ENCODE measurements at places on chromosomes 5 and 9.

DNA sequence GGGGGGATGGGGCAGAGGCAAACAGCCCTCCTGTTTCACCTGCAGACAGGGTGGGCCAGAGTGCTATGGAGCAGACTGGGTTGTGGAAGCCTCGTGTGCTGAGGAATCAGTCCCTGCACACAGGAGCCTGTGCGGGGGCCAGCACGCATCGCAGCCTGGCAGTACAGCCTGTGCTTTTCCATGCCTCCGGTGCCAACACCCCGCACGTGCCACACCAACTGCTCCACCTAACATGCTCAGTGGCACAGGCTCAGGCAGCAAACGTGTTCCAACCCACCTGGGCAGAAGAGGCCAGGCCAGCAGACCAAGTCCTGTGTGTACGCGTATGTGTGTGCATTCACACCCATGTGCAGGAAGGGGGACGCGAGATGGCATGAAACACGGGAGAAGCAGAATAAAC is 37.4 kb upstream of the FBXW11 start:
- DNase-seq, result peak; percentile 29

DNA sequence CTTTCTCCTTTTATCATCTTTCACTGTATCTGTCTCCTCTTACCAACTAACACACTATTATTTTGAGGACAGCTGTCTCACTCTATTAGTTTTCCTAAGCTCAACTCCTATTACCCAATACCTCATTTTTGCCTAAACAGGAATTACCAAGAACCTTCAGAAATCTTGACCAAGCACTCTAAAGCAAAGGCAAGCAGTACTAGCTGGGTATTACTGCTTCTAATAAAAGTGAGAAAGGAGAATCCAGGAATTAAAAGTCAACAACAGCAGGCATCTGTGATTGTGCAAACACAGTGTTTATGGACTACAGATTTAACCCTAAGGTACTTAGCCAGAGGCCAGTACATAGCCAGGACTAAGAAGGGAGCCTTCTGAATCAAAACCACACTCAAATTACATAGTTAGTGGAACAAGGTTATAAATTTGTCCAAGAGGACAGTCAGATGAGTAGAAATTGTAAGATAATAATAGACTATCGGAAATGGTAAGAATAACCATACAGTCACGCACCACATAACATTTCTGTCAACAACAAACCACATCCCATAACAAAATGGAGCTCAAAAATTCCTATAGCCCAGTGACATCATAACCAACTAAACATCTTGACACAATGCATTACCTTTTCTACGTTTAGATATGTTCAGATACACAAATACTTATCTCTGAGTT is 8.3 kb downstream of the RFX3 start:
- no peak for DNase-seq

GRCh38 chr5:43039471-43040286 is 440 bp downstream of the ANXA2R start:
- DNase-seq, result peak; percentile 71

DNA sequence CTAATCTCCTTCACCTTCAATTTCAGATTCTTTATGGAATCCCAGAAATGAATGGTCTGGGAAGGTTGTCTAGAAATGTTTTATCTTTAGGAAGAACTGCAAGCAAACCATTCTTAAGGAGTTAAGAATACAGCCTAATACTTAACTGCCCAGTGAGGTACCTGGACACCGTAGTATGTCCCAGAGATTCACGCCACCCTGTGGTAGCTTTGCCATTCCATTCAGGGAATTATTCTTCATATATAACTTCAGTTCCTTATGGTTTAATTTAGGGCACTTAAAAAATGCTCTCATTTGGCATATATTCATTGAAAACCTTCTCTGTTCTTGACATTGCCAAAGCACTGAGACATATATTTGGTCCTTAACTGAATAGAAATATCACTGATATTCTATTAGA is 49.7 kb downstream of the ACTBL2 start:
- DNase-seq, result no peak

DNA sequence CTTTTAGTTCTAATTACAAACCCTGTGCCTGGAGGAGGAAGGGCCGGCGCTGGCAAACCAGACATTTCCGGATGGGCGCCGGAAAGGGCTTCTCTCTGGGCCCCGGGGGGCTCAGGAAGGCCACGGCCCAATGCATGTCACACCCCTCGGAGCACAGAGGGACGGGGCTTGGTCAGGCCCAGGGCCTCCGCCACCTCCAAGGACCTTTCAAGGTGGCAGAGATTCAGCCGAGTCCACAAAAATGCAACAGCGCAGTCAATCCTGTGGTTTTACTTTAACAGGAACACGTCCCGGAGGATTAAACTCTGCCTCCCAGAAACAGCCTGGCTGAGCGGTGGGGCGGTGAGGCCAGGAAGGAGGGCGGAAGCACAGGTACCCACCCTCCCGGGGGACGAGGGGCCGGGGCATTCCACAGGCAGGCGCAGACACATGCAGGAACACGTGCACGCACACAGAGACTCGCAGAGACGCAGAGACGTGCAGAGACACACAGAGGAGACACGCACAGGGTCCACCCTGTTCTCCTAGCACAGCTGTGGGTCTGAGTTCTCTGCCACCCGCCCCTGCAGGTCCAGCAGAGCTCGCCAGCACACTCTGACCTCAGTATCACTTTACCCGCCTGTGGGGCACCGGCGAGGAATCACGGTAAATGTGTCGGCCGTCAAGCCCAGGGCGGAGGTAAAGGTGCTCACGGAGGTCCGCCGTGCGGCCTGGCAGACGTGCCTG is 23.0 kb downstream of the SLC9A3 start:
- no peak for DNase-seq

DNA sequence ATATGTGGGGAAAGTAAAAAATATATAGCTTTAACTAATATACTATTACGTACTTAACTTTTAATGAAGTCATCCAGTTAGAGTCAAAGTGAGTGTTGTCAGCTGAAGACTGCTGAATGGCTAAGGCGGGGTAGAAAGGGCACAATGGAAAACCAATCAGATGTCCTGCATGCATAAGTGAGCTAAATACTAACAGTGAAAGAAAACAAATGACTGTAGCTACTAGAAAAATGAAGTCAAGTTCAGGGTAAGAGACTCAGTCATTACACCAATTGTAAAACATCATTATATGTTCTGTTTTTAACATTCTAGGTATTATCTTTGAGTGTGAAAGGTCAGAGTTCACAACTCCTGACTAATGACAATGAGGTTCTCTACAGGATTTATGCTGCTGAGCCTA is 295.2 kb downstream of the ADGRV1 start:
- no peak for DNase-seq

GRCh38 chr5:171627936-171628632 is 157.5 kb upstream of the SMIM23 start:
- no peak for DNase-seq

DNA sequence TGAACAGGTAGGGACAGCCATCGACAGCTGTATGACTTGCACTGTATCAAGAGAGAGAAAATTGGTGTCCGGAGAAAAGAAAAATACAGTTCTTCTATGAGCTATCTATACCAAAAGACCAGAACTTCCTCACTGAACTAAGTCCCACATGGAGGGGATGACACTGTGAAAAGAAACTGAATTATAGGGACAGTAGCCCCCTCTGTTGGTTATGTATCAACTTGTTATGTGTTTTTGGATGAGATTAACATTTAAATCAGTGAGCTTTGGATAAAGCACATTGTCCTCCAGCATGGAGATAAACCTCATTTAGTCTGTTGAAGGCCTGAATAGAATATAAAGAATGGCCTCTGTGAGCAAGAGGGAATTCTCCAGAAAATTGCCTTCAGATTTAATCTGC is 176.6 kb upstream of the SH3GL2 start:
- DNase-seq, result no peak

- no peak for DNase-seq
Observed at GRCh38 chr5:121378559-121379359, 472.9 kb upstream of the FTMT start.

DNA sequence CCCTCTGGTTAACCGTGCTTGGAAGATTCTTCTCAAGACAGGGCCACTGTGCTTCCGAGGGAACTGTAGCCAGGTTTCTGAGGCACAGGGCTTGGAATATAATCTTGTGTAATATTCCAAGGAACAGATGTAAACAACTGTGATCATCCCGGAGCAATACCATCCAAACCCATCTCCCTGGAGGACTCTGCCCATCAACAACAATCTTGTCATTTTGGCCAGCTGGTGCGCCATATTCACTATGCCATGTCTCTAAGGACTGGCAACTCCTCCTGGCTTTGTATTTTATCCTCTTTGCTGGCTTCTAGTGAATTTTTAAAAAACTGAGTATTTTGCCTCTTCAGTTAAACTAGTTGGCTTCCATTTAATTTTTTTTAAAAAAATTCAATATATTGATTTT is 349.3 kb downstream of the ADAMTS6 start:
- no peak for DNase-seq

DNA sequence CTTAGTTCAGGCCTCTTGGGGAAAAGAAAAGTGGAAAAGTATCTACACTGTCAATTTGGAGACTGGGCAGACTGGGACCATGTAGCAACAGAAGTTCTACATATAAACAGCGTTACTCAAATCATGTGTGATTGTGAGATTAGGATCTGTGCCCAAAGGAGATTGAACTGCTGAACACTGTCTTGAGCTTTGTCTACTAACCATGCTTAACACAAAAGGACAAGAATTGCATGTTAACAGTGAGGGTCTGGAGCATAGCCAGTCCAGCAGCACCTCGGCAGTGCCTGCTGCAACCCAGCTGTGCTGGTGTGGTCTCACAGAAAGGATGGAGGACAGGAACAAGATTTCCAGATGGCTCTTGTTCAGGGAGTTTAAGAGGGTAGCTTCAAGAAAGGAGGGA is 5.7 kb downstream of the PAM start:
- no peak for DNase-seq

DNA sequence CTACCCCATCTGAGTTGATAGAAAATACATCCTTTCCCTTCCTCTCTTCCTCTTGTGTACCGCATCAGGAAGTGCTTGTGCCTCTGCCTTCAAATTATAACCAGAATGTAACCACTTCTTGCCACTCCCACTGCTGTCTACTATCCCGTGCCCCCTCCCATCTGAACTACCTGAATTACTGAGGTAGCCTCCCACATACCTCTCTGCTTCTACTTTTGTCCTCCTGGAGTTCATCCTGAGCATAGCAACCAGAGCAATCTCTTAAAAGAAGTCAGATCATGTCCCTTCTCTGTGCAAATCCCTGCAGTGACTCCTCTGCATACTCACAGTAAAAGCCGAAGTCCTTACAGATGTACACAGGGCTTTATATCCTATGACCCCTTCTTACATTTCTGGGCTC is 23.0 kb downstream of the SV2C start:
- no peak for DNase-seq

DNA sequence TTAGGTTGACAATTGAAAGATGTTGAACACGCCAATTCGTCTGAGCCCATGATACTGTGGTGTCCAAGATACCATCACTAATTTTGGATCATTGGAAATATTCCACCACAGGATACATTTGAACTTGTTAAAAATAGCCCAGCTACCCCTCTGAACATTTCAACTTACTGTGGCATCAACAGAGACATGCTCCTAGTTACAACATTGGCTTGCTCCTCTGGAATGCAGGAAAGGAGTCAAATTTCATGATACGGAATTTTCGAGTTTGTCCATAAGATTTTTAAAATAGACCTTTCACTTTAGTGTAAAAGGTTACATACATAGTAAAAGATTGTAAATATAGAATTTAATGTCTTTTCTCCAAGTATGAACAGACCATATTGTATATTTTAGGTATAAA is 12.8 kb downstream of the SEMA5A start:
- no peak for DNase-seq

GRCh38 chr5:84197538-84197937 is 187.1 kb downstream of the EDIL3 start:
- no peak for DNase-seq
